ENCODE measurements at places on chromosomes 1 and 21. TPM values are rescaled to one million over a fixed set of nuclear protein-coding genes. Genes with fewer than 3 reads are reported as not detected.

- no peak for DNase-seq
These were observed 95.5 kb downstream of the NEGR1 start for GRCh38 chr1:72186733-72187307.

DNA sequence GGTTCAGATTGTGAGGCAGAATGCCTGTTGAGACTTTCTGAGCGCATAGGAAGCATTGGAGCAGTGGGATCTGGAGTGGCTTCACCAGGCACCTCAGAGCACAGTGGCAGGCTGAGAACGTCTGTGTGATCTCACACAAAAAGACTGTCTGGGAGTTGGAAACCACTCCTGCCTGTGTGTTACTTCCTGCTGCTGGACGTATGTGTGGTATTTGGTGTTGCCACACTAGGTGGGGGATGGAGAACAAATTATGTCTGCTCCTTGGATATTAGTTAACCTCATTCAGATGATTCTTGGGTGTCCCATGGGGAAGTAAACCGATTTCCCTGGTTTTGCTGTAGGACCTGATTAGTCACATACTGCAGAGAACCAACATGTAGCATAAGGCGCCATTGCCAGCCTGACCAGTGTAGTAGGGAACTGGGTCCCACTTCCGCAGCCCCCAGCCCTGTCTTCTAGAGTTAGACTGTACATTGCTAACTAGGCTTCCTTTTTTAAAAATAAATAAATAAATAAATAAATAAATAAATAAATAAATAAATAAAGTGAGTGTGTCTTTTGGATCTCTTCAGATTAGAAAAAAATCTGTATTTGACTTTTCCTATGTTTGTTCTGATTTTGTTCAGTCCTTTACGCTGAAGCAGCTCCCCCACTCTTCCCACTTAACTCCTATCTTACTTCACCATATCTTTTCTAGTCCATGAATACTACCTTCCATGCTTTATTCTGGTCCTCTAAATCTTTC, 26.9 kb downstream of the UCK2 start:
- DNase-seq = no peak

VWA5B1 gene
- total RNA-seq = not detected

- DNase-seq = no peak
These were observed 61.4 kb upstream of the ZNF648 start for GRCh38 chr1:182122913-182123260.

- DNase-seq = no peak
These were observed 501.4 kb upstream of the DAB1 start for GRCh38 chr1:57925226-57925625.
